ENCODE measurements at places on chromosomes 16 and 17. TPM values are rescaled to one million over a fixed set of nuclear protein-coding genes. Genes with fewer than 3 reads are reported as not detected.
A peak's percentile ranks its signal among the peaks of the same experiment; 100 is the strongest.

DNA sequence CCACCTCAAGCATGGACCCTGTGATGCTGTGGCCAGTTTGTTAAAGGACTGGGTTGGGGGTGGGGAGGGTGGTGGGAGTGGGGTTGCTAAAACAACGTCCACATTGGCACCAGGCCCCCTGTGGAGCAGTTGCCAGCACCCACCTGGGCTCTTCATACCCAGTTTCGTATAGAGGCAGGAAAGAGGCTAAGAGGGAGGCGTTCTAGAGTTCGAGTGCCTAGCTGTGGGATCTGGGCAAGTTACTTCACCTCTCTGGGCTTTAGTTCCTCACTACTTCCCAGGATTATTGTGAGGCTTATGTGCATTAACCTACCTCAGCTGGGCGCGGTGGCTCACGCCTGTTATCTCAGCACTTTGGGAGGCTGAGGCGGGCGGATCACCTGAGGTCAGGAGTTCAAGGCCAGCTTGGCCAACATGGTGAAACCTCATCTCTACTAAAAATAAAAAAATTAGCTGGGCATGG is 1.4 kb downstream of the MFAP4 start:
- H3K36me3 ChIP-seq = peaks cover 1% of the 10 kb centered on the region
- no peaks in the 10 kb centered on the region for H3K27me3 ChIP-seq
- DNase-seq = no peak

DNA sequence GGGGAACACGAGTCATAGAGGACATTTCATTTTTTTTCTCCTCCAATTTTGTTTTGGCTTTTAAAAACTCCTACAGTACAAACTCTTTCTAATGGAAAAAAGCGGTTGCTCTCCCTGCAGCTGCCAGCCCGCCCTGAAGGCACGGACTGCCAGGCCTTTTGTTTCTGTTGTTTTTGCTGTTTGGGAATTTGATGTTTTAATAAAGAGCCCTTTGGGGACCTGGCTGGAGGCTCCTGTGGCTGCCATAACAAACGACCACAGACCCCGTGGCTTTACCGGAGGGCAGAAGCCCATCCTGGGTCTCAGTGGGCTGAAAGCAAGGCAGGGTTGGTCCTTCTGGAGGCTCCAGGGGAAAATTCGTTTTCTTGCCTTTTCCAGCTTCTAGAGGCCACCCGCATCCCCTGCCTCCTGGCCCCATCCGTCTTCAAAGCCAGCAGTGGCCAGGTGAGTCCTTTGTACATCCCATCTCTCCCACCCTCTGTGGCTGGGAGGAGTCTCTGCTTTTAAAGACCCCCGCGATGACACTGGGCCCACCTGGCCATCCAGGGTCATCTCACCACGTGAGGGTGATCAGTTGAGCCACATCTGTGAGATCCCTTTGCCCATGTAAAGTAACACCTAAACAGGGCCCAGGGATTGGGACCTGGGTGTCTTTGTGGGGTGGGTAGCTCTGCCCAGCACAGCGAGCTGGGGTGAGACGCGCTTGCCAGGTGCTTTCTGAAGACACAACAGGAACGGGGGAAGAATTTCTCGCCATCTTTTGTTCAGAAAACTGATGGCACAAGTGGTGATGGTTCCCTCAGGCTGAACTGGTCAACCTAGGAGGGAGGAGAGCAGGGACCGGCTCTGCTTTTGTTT is 113.9 kb downstream of the BANP start:
- no peak overlapping the region for H3K4me3 ChIP-seq
- H3K4me1 ChIP-seq = no peaks in the 10 kb centered on the region
- no peak for DNase-seq
- H3K27ac ChIP-seq = no peak overlapping the region
- no peaks in the 10 kb centered on the region for H3K27me3 ChIP-seq

GRCh38 chr17:8333281-8333680 is 6.4 kb upstream of the ODF4 start:
- H3K4me3 ChIP-seq = no peak overlapping the region
- H3K4me1 ChIP-seq = no peaks in the 10 kb centered on the region
- DNase-seq = no peak
- H3K36me3 ChIP-seq = no peaks in the 10 kb centered on the region
- no peaks in the 10 kb centered on the region for H3K27me3 ChIP-seq

- DNase-seq = peak; percentile 57
- H3K27ac ChIP-seq = no peak overlapping the region
- H3K36me3 ChIP-seq = no peaks in the 10 kb centered on the region
- H3K4me3 ChIP-seq = no peak overlapping the region
- H3K4me1 ChIP-seq = no peaks in the 10 kb centered on the region
Measured at GRCh38 chr16:85759631-85760419, 8.9 kb upstream of the C16orf74 start.

DNA sequence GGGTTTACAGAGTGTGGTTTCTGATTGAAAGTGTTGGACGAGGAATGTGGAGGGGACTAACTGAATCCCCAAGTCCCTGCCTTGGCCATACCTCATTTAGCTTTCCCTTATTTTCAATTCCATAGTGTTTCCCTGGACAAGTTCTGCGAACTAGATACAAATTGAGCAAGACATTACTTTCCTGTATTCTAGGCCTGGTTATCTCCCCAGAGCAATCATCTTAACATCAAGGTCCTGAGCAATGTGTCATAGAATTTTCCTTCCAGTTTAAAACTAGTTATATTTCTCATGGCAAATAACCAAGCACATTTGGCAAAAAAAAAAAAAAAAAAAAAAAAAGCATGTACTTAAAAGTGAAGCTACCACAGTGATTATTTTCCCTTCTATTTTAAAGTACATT is 330.1 kb downstream of the CDH11 start:
- no peak for DNase-seq
- H3K27ac ChIP-seq = no peak overlapping the region

DNA sequence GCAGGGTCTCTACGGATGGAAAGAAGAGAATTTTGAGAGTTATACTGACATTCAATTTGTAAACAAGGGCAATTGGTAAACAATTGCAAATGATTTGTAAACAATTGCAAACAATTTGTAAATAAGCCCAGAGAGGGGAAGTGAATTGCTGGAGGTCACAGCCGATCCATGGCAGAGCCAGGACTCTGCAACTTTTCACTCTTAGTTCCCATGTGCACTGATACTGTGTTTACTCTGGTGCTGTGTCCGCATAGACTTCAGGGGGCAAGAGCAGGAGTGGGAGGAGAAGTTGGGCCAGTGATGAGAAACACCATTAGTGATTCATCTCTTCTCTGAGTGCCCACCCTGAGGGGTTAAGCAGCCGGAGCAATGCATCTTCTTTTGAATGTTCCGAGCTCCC is 14.0 kb downstream of the SCNN1G start:
- no peaks in the 10 kb centered on the region for H3K27me3 ChIP-seq
- no peak overlapping the region for H3K4me3 ChIP-seq
- no peak for DNase-seq
- no peaks in the 10 kb centered on the region for H3K4me1 ChIP-seq
- no peak overlapping the region for H3K27ac ChIP-seq

IGSF6 gene
- total RNA-seq = 0.58 TPM

TNFRSF13B gene
- not detected for total RNA-seq

C1QL1 gene
- not detected for total RNA-seq

SPNS3 gene
- 7.5 TPM for total RNA-seq

DNA sequence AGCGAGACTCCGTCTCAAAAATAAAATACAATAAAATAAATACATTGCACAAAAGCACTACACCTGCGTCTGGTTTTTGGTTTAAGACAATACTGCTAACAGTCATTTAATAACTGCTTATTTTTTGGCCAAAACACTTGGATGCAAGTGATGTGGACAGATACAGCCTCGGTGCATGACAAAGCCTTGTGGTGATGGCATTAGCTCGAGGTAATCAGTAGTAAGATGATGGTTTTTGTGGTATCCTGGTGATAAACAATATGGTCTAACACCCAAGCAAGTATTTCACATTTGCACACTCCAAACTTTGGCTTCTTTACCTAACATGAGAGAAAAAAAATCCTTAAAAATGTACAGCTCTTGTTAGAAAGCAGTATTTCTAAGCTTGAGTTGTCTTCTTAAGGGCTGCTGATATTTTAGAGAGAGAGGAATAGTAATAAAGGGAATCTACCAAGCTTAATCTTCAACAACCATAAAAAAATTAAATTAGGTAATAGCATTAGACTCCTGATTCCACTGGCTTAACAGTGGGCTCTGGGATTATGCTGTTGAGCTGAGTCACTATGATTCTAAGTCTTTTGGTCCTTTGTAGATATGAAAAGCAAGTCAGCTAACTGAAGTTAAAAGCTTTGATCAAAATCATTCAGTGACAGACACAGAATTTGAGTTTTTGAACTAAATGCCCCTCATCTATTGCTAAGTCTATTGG is 111.1 kb downstream of the VPS53 start:
- H3K27ac ChIP-seq = peak overlapping the region; percentile 12
- no peak for DNase-seq
- no peaks in the 10 kb centered on the region for H3K27me3 ChIP-seq
- no peak overlapping the region for H3K4me3 ChIP-seq
- no peaks in the 10 kb centered on the region for H3K4me1 ChIP-seq

GRCh38 chr16:85629853-85630252 is 16.7 kb downstream of the GSE1 start:
- DNase-seq = no peak
- H3K4me1 ChIP-seq = no peaks in the 10 kb centered on the region
- no peak overlapping the region for H3K4me3 ChIP-seq

TNK1 gene
- total RNA-seq = 5.8 TPM

CNTNAP1 gene
- 1.2 TPM for total RNA-seq

DNA sequence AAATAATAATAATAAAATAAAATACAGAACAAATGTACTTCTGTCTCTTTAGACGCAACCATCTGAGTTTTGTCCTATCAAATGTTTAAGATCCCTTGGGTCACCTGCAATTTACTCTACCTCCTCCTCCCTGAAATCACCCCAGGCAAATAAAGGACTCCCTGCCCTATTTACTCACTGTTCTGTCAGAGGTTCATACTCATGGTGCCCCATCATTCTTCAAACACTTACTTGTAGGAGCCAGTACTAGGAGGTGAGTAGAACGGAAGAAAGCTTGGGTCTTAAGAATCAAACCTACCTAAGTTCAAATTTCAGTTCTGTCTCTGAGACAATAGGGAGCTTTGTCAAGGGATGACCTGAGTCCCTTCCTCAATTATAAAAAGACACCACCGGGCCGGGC is 3.8 kb downstream of the TBC1D10B start:
- no peak overlapping the region for H3K27ac ChIP-seq
- H3K27me3 ChIP-seq = no peaks in the 10 kb centered on the region
- DNase-seq = no peak
- peaks cover 12% of the 10 kb centered on the region for H3K36me3 ChIP-seq
- H3K4me3 ChIP-seq = no peak overlapping the region

HOXB2 gene
- 16.7 TPM for total RNA-seq
